Subcutaneous adipose tissue (tissue), 4 donors: ENCODE measurements at places on chromosomes 12 and 14. TPM values are rescaled to one million over a fixed set of nuclear protein-coding genes. Genes with fewer than 3 reads are reported as not detected.

Gene KRT77
- not detected for total RNA-seq

Gene PLEKHD1
- 0.22 TPM for total RNA-seq

Gene KLRC4
- 0.51 TPM for total RNA-seq

Gene SLC16A7
- 66.1 TPM for total RNA-seq

Gene PXN
- total RNA-seq, result 93.1 TPM

Gene MANSC4
- total RNA-seq, result not detected

Gene STRN3
- total RNA-seq, result 34.8 TPM

Gene KCNH3
- not detected for total RNA-seq
